ENCODE measurements at places on chromosomes 13 and 19.

DNA sequence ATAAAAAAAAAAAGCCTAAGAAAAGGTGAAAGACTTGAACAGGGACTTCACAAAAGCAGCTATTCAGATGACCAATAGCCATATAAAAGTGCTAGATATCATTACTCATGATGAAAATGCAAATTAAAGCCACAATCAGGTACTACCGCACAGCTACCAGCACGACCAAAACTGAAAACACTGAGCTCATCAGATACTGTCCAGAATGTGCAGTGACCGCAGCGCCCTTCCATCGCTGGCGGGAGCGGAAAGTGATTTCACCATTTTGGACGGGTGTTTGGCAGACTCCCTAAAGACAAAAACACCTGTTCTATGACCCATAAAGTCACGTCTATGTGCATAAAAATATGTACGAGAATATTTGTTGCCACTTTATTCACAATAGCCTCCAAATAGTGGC lies 60.7 kb downstream of the SLC6A16 start:
- no peak for DNase-seq

DNA sequence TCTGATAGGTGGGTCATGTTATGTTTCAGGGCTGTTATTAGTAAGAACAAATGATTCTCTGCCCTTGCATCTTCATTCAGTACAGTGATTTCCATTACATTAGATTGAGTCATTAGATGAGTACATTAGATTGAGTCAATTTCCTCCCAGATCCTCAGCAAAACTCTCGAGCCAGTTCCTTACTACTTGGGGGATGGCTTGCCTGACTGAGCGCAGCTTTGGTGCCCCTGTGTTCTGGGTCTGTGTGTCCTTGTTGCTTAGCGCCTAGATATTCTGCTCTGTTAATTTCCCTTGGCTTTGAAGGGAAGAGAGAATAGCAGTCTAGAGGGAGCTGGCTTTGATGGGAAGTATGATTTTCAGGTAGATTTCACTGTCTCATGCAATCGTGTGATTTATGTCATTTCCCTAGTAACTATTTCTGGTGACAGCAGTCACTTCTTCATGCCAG lies 19.1 kb upstream of the SCEL start:
- no peak for DNase-seq

- no peak for DNase-seq
Measured at GRCh38 chr13:21218351-21219035, 42.0 kb downstream of the MRPL57 start.

GRCh38 chr13:109436055-109436622 lies 350.2 kb downstream of the IRS2 start:
- no peak for DNase-seq

DNA sequence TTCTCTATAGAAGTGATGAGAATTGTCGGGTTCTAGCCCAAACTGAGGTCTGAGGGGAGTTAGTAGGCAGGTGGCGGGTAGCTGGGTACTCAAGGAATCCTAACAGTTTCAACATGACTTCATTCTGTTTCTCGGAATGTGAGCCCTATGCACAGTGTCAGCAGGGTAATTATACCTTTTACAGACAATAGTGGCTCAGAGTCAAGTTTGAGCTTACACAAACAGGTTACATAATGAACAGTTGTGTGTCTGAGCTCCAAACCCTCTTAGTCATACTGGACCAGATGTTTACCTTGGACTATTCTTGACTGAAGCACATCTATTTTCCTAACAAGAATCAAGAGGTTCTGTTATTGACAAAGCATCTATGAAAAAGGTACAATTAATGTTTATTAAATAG lies 1066.7 kb upstream of the PCDH20 start:
- no peak for DNase-seq

GRCh38 chr19:3660493-3661219 lies 34.1 kb upstream of the CACTIN start:
- no peak for DNase-seq

DNA sequence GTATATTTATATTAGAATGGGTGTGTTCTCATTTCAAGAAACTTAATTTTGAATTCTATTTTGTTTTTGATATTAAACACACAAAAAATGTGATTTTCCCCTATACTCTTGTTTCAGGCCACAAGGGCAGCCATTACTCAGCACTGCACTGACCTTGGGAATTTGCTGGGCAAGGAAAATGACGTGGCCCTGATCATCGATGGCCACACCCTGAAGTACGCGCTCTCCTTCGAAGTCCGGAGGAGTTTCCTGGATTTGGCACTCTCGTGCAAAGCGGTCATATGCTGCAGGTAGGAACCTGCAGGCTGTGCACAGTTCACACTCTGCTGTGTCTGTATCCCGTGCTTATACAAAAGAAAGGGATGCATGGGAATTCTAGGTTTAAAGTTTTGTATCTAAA lies 327.3 kb downstream of the ATP8A2 start:
- no peak for DNase-seq

GRCh38 chr19:3570606-3571011 lies 2.1 kb upstream of the HMG20B start:
- no peak for DNase-seq

GRCh38 chr13:66459634-66460033 lies 770.5 kb downstream of the PCDH9 start:
- no peak for DNase-seq

DNA sequence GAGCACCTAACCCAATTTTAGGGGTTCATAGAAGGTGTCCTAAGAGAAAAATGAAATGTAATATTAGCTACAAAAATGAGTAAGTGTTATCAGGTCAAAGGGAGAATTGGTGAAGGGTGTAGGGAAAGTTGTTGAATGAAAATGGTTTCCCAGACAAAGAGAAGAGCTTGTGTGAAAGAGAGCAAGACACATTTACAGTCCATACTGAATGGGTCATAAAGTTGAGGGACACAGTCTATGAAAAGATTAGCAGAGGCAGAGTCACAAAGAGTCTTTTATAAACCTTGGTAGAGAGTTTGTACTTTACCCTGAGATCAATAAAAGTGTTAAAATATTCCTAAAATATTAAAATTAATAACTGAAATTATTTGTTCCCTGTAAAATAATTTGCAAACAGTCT lies 759.4 kb downstream of the DIAPH3 start:
- no peak for DNase-seq

DNA sequence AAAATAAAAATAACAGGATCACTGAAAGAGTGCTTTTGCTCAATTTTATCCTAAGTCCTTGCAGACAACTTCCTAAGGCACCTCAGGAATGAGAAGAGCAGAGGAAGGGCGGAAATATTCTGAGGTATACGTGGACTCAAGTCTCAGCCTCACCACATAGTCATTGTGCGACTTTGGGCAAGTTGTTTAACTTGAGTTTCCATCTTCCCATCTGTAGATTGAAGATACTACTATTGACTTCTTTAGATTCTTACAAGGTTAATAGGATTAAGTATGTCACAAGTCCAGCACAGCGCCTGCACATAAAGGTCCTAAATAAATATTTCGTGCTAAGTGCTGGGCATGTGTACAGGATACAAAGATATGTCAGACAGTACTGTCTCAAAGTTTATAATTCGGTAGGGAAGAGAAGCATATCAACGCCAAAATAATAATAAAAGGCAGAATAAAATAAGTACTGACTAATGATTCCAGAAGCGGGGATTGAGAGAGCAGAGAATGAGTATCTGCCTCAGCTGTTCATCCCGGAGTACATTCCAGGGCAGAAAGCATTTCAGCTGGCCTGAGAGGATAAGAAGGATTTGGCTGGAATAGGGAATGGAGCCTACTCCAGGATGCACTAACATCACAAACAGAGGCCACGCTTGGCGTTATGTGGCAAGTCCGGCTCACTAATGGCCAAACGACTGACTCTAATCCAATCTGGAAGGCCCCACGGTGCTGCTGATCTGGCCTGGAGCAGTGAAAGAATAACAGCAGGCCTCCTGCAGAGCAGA lies 139.7 kb downstream of the FLT1 start:
- peak; percentile 15 for DNase-seq

DNA sequence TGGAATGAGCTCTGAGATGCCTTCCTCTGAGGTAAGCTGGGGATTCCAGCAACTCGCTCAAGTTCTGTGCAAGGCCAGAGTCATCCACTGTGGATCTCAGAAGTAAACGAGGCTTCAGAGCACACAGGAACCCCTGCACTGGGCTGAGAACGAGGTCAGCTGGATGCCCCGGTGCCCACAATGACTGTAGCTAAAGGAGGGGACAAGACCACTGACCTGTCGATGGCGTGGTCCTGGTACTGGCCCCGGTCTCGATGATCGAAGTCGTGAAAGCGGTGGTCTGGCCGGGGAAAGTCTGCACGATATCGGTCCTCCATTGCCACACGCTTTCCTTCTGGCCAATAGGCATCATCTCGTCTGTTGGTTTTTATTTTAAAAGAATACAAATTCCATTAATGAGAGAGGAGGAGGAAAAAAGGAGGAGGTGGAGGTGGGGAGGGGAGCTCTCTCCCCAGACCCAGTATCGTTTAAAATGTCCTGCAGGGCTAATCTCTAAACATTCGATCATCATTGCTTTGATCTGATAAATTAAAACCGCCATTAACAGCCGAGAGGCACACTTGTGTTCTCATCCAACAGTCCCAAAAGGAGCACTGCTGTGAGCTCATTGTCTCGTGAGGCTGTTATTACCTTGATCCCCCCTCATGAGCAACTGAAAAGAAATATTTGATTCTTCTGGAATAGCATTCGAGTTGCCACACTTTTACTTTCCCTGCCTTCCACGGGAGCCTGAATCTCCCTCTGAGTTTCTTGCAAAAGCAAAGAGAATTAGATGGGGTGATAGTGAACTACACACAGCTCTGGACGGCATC lies 25.0 kb upstream of the TINCR start:
- DNase-seq = no peak

DNA sequence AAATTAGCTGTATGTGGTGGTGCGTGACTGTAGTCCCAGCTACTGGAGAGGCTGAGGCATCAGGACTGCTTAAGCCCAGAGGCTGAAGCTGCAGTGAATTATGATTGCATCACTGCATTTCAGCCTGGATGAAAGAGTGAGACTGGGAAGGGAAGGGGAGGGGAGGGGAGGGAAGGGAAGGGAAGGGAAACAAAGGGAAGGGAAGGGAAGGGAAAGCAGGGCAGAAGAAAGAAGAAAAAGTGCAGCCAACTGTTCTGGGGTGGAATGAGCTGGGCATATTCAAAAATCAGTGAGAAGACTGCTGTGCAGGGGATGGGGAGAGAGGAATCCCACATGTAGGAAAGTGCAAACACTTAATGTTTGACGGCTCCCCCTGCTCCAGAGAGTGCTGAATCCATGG lies 905.5 kb downstream of the UQCRFS1 start:
- no peak for DNase-seq

- DNase-seq = no peak
Measured at GRCh38 chr19:18919900-18920214, 342 bp downstream of the DDX49 start.

DNA sequence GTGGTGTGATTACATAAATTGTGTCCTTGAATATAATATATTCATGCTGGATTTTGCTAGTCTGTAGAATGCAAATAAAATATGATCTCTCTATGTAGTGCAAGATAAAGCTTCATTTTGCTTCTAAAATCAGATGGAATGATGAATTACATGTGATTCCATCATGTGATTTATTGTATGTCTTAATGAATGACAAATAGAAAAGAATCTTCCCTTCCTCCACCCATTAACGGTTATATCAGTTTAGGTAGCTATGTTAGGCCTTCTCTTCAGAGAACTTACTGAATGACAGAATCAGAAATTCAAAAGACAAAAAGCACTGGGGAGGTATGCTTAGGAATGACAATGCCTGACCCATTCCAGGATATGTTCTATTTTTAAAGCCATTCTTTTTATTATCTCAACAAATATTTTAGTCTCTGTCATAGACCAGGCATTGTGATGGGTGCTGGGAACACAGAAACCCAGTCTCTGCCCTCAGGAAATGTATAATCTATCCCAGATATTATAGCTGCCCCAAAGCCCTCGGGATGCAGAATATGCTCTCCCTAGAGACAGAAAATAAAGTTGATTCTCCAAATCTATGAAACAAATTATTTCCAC lies 90.6 kb downstream of the TEX26 start:
- DNase-seq = no peak

DNA sequence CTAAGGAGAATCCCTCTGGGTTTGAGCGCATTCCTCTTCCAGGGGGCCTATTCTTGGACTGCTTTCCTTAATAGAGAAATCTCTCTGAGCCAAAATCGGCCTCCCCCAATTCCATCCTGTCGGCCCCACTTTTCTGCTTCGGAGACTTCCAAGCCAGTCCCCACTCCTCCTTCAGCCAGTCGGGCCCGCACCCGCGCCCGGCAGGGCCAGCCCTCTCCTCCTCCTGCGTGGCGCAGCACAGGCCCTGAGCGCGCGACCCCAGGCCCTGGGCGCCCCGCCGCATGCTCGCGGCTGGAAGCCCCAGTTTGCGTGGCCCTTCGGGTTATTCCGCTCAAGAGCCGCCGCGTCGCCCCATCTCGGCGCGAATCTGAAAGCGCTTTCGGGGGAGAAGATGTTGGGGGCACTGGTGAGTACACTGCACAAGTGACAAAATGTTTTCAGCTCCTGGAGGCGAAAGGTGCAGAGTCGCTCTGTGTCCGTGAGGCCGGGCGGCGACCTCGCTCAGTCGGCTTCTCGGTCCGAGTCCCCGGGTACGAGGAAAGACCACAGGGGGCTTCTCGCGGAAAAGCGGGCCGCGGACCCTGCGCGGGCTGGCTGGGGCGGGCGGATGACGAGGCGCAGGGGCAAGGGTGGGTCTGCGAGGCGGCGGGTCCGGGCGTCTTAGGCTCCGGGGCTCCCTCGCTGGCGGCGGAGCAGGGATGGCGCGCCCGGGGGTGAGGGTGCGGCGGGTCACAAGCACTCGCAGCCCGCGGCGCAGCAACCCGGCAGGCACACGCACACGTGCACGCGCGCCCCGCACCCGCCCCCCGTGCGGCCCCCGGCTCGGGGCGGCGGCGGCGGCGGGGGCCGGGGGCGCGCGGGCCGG lies at the start of gene IL17D:
IL17D (plus strand) TSS at position 785 of the 865 bp plus-strand sequence. CDS start 303 bp downstream, outside the sequence.
- DNase-seq = peak; percentile 59

DNA sequence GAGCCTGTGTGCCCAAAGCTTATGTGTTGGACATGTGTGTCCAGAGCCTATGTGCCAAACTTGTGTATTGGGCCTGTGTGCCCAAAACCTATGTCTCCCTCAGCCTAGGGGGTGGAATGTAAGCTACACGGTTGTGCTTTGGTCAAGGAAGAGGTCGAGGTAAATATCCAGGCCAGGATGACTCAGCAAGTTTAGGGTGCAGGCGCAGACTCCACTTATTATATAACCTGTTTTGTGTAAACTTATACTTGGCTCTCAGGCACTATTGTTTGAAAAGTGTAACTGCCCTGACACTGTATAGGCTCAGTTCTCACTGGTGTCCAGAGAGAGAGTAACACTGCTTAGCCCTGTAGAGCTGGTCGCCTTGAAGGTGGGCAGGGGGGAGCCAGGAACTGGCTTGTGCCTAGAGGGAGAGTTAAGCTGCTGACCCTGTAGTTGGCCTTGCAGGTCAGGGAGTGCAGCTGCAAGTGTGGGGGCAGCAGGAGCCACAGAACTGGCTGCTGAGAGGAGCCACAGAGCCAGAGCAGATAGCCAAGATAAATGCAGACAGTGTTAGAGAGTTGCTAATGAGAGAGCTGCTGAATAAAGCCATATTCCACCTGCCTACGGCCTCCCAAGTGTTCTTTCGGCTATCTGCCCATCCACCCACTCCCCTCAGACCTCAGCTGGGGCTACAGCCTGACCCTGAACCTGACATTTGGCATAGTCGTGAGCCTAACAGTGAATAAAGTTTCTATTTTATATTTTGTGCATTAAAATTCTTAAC lies 517.2 kb upstream of the SLITRK1 start:
- DNase-seq = peak; percentile 10

GRCh38 chr13:56864451-56864850 lies 276.3 kb upstream of the PRR20A start:
- DNase-seq = no peak

GRCh38 chr13:84653915-84654534 lies 771.8 kb upstream of the SLITRK1 start:
- no peak for DNase-seq
